NCI-H510A treated with DMSO at 0.1 percent for 48 hours (cell line): ENCODE measurements at places on chromosomes 7 and 10.

- no peak for DNase-seq
Measured at GRCh38 chr10:103055105-103055504, 137.0 kb downstream of the CNNM2 start.

DNA sequence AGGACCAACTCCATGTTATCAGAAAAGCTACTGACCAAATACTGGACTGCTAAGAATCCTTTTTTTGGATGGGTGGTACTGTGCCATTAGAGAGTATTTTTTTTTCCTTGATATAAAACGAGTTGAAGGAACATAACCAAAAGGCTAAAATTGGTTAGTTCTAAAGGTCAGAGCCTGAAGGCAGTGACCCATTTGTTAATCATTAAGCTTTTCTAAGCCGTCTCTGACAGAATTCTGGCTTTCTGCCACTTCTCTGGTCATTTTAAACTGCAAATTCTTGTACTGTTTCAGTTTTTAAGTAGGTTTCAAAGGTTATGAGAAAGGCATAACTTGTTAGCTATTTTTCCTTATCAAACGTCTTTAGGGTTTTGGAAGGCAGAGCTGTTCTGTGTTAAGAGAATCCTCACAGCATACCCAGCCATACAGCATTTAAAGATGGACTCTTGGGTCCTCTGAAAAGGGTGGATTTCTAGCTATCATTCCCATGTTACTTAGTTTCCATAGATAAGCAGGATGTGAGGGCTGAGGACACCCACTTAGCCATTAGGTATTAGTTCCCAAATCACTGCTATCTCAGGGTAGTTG, 196.8 kb downstream of the RNLS start:
- DNase-seq = no peak

- DNase-seq = no peak
Measured at GRCh38 chr7:104862719-104863118, 151.3 kb upstream of the KMT2E start.

DNA sequence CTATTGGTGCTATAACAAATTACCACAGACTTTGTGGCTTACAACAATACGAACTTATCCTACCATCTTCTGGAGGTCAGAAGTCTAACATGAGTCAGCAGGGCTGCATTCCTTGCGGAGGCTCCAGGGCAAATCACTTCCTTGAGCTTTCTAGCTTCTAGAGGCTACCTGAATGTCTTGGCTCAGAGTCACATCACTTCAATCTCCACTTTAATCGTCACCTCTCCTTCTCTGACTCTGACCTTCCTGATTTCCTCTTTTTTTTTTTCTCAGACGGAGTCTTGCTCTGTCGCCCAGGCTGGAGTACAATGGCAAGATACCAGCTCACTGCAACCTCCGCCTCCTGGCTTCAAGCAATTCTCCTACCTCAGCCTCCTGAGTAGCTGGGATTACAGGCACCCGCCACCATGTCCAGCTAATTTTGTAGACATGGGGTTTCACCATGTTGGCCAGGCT, 44.6 kb upstream of the ANAPC16 start:
- no peak for DNase-seq

- no peak for DNase-seq
Measured at GRCh38 chr7:132777956-132778355, 201.7 kb upstream of the PLXNA4 start.

DNA sequence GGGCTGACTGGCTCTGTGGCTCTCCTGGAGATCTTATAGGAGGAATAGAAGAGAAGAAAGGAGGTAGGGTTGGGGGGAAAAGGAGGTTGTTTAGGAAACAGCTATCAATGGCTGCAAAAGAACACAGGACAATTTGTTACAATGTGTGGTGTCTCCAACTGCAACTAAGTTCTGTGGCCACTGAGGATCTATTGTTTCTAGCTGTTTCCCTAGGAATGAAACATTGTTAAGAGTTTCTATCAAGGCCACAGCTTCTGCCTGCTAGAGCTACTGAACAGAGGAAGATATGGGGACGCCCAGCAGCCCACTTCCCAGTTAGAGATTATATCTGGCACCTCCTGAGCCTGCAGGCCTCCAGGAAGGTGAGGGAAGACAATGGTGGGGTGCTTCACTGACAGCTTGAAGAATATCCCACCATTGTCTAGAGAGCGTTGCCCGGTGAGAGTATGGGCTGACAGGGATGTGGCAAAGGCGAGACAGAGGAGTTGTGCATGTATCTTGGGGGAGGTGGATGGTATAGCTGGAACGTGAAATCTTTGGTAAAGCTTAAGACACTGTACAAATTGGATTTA, 4.0 kb downstream of the SCD start:
- DNase-seq = no peak

GRCh38 chr7:9835199-9835598, 1138.5 kb upstream of the PHF14 start:
- DNase-seq = peak; percentile 33

DNA sequence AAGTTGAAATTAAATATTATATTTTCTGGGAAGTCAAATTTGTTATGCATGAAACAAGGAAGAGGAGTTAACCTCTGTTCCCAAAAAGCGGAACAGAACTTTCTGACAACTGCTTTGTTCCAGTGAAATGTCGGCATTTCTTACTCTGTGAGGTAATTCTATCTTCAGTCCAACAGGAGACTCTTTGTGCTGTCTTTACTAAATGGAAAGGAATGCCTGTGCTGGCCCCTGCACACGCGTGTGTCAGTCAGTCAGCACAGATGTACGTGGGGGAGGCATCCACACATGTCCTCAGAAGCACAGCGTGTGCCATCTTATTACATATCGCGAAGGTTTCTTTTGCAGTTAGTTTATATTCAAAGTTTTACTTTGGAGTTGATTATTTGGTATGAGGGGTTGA, 37.5 kb downstream of the NET1 start:
- no peak for DNase-seq

- no peak for DNase-seq
Measured at GRCh38 chr10:107915215-107915610, 750.7 kb upstream of the SORCS1 start.

GRCh38 chr7:110621289-110621688, 469.6 kb upstream of the LRRN3 start:
- DNase-seq = no peak

GRCh38 chr10:76759681-76760080, 877.9 kb downstream of the KCNMA1 start:
- DNase-seq = no peak

GRCh38 chr10:74058658-74059057, 60.7 kb downstream of the VCL start:
- peak; percentile 76 for DNase-seq

GRCh38 chr10:110368002-110368401, 63.3 kb upstream of the SMNDC1 start:
- no peak for DNase-seq
